ENCODE measurements at places on chromosomes 5 and 9.

- H3K4me3 ChIP-seq: no peak overlapping the region
- no peaks in the 10 kb centered on the region for H3K27me3 ChIP-seq
- peaks cover 2% of the 10 kb centered on the region for H3K4me1 ChIP-seq
These were observed 62.1 kb downstream of the ARSB start for GRCh38 chr5:78922879-78923621.

DNA sequence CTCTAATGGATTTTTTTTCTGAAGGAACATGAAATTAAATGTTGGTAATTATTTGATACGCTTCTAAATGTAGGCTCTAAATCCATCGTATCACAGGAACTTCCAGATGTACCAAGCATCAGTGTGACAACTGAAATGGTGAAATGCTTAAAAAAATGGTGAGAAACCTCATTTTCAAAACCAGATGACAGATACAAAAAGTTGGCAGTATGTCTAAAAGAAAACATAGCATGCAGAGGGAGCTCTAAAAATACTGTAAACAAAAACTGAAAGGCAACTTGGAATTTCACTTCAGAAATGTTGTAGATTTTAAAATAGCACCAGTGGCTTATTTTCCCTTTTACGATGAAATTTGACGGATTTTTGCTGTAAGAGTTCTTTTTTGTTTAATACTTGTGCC lies 1043.6 kb upstream of the WWC1 start:
- no peak overlapping the region for H3K27ac ChIP-seq
- H3K27me3 ChIP-seq: no peaks in the 10 kb centered on the region
- H3K4me3 ChIP-seq: no peak overlapping the region
- no peaks in the 10 kb centered on the region for H3K4me1 ChIP-seq
- DNase-seq: no peak

GRCh38 chr9:81317939-81318338 lies 371.4 kb downstream of the TLE1 start:
- no peaks in the 10 kb centered on the region for H3K36me3 ChIP-seq
- H3K4me3 ChIP-seq: no peak overlapping the region
- no peaks in the 10 kb centered on the region for H3K27me3 ChIP-seq
- no peaks in the 10 kb centered on the region for H3K4me1 ChIP-seq
- no peak for DNase-seq

GRCh38 chr5:180436275-180436674 lies 57.9 kb upstream of the CNOT6 start:
- H3K4me1 ChIP-seq: peaks cover 12% of the 10 kb centered on the region
- peaks cover 9% of the 10 kb centered on the region for H3K27me3 ChIP-seq
- no peaks in the 10 kb centered on the region for H3K36me3 ChIP-seq
- H3K27ac ChIP-seq: no peak overlapping the region
- no peak for DNase-seq

GRCh38 chr5:150517272-150518152 lies 9.6 kb downstream of the NDST1 start:
- no peak overlapping the region for H3K4me3 ChIP-seq
- peaks cover 6% of the 10 kb centered on the region for H3K4me1 ChIP-seq
- no peak overlapping the region for H3K27ac ChIP-seq
- H3K36me3 ChIP-seq: no peaks in the 10 kb centered on the region
- no peaks in the 10 kb centered on the region for H3K27me3 ChIP-seq

DNA sequence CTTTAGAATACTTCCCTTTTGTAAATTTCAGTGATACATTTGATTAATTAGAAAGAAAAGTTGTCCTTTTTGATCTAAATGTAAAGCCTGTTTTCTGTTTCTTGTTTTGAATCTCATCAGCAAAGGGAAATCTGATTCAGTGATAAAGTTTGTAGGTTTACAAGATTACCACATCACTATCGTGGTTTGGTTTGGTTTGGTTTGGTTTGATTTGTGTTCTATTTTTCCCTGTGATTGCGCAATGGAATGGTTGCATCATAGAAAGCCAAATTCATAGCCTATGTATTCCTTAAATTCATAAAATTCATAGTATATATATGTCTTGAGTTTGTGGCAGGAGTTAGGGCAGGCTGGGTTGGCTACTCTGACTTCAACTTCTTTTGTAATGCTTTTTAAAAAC lies 15.2 kb downstream of the SRFBP1 start:
- H3K36me3 ChIP-seq: peaks cover 8% of the 10 kb centered on the region
- no peak overlapping the region for H3K27ac ChIP-seq
- H3K27me3 ChIP-seq: no peaks in the 10 kb centered on the region
- no peak overlapping the region for H3K4me3 ChIP-seq

DNA sequence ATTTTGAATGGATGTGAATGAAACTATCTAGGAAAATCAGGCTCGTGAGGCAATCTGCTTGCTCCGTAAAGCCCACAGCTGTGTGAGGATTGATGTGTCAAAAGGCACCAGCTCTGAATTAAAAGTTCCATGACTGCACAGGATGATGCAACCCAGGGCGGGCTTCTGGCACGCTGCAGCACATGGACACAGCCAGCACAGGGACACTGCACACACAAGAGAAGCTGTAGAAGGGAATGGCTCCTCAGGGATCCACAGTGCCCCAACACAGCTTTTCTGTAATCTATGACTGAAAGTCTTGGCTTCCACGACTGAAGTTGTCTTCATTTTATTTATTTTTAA lies 151.0 kb downstream of the GCNT1 start:
- H3K27ac ChIP-seq: no peak overlapping the region
- H3K36me3 ChIP-seq: no peaks in the 10 kb centered on the region
- DNase-seq: no peak

DNA sequence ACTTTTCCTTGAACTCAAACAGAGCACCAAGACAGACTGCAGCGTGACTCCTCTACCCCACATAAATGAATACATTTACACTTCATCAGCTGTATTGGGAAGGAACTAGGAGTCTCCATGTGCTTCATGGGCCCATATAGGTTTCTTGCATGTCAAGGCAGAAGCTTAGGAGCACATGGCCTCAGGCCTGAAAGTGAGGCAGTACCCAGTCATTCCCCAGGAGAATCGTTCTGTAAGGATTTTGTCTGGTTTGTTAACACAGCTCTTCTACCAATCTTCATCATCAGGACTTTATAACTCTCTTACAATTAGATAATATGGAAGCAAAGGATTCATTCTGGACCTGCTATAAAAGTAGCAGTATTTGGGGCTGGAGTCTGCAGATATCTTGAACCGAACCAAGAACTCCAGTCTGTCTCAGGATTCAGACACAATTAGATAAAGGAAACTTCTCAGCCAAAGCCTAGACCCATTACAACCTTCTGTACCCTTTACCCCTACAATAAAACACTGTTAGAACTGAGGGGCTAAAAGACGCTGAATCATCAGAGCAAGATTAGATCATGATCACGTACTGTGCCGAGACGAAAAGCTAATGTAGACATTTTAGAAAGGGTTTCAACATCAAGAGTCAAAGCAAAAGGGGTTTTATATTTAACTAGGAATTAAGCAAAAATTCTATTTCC lies 385.5 kb upstream of the SLC30A5 start:
- no peak overlapping the region for H3K4me3 ChIP-seq
- peaks cover 22% of the 10 kb centered on the region for H3K4me1 ChIP-seq
- H3K27ac ChIP-seq: no peak overlapping the region
- no peaks in the 10 kb centered on the region for H3K36me3 ChIP-seq
- no peak for DNase-seq

GRCh38 chr9:30244877-30245276 lies 2139.6 kb upstream of the ACO1 start:
- no peak overlapping the region for H3K4me3 ChIP-seq
- no peaks in the 10 kb centered on the region for H3K27me3 ChIP-seq
- H3K27ac ChIP-seq: no peak overlapping the region
